ENCODE measurements at places on chromosomes 12 and 14. TPM values are rescaled to one million over a fixed set of nuclear protein-coding genes. Genes with fewer than 3 reads are reported as not detected.

- H3K4me3 ChIP-seq = no peak overlapping the region
- H3K27me3 ChIP-seq = no peaks in the 10 kb centered on the region
- H3K27ac ChIP-seq = no peak overlapping the region
- H3K4me1 ChIP-seq = no peaks in the 10 kb centered on the region
- no peak for DNase-seq
Observed at GRCh38 chr12:71958457-71958856, 19.8 kb downstream of the TPH2 start.

GRCh38 chr12:93914281-93914680 lies 234.1 kb upstream of the PLXNC1 start:
- H3K36me3 ChIP-seq = no peaks in the 10 kb centered on the region
- peaks cover 6% of the 10 kb centered on the region for H3K4me1 ChIP-seq
- no peak for DNase-seq
- no peak overlapping the region for H3K27ac ChIP-seq
- H3K27me3 ChIP-seq = no peaks in the 10 kb centered on the region
- H3K4me3 ChIP-seq = no peak overlapping the region

- H3K4me3 ChIP-seq = peak overlapping the region; percentile 37
- no peaks in the 10 kb centered on the region for H3K36me3 ChIP-seq
- H3K4me1 ChIP-seq = peaks cover 60% of the 10 kb centered on the region
Observed at GRCh38 chr14:68628605-68629310, 164.1 kb downstream of the ZFP36L1 start.

- DNase-seq = no peak
- no peak overlapping the region for H3K4me3 ChIP-seq
- no peak overlapping the region for H3K27ac ChIP-seq
- H3K27me3 ChIP-seq = no peaks in the 10 kb centered on the region
- H3K4me1 ChIP-seq = peaks cover under 1% of the 10 kb centered on the region
- H3K36me3 ChIP-seq = no peaks in the 10 kb centered on the region
Observed at GRCh38 chr12:26696613-26697092, 136.3 kb downstream of the ITPR2 start.

- no peaks in the 10 kb centered on the region for H3K27me3 ChIP-seq
- no peaks in the 10 kb centered on the region for H3K36me3 ChIP-seq
- H3K27ac ChIP-seq = no peak overlapping the region
Observed at GRCh38 chr12:58011676-58012075, 70.3 kb downstream of the ATP23 start.

- peaks cover 2% of the 10 kb centered on the region for H3K27me3 ChIP-seq
- peaks cover 40% of the 10 kb centered on the region for H3K4me1 ChIP-seq
- H3K4me3 ChIP-seq = no peak overlapping the region
- H3K27ac ChIP-seq = no peak overlapping the region
- no peak for DNase-seq
Observed at GRCh38 chr14:74568911-74569310, 43.1 kb downstream of the LTBP2 start.

GRCh38 chr12:56716458-56716857 lies 8.6 kb downstream of the NACA start:
- no peak overlapping the region for H3K4me3 ChIP-seq
- H3K4me1 ChIP-seq = peaks cover 22% of the 10 kb centered on the region
- H3K36me3 ChIP-seq = peaks cover 75% of the 10 kb centered on the region
- no peak overlapping the region for H3K27ac ChIP-seq
- H3K27me3 ChIP-seq = no peaks in the 10 kb centered on the region

- no peaks in the 10 kb centered on the region for H3K27me3 ChIP-seq
- H3K4me1 ChIP-seq = no peaks in the 10 kb centered on the region
- H3K4me3 ChIP-seq = no peak overlapping the region
- H3K27ac ChIP-seq = no peak overlapping the region
- H3K36me3 ChIP-seq = no peaks in the 10 kb centered on the region
Observed at GRCh38 chr12:120933786-120934185, 29.6 kb upstream of the SPPL3 start.

GRCh38 chr12:132520421-132521199 lies 30.7 kb downstream of the FBRSL1 start:
- H3K27me3 ChIP-seq = no peaks in the 10 kb centered on the region
- no peak for DNase-seq
- H3K4me1 ChIP-seq = peaks cover 36% of the 10 kb centered on the region
- no peak overlapping the region for H3K4me3 ChIP-seq
- peaks cover 73% of the 10 kb centered on the region for H3K36me3 ChIP-seq

GRCh38 chr12:41932470-41932991 lies 212.1 kb downstream of the GXYLT1 start:
- peaks cover 11% of the 10 kb centered on the region for H3K4me1 ChIP-seq
- DNase-seq = peak; percentile 88
- no peaks in the 10 kb centered on the region for H3K27me3 ChIP-seq
- peak overlapping the region; percentile 55 for H3K4me3 ChIP-seq

- H3K27me3 ChIP-seq = no peaks in the 10 kb centered on the region
- H3K27ac ChIP-seq = no peak overlapping the region
- no peaks in the 10 kb centered on the region for H3K36me3 ChIP-seq
- no peak overlapping the region for H3K4me3 ChIP-seq
- DNase-seq = no peak
- H3K4me1 ChIP-seq = no peaks in the 10 kb centered on the region
Observed at GRCh38 chr14:84247693-84248092, 1282.3 kb upstream of the FLRT2 start.

The RPS6KL1 gene
- total RNA-seq = 22.0 TPM

The FGF6 gene
- total RNA-seq = not detected

The PIGH gene
- 37.4 TPM for total RNA-seq

The FAM186B gene
- total RNA-seq = 0.55 TPM

The YAF2 gene
- 29.0 TPM for total RNA-seq

The XPOT gene
- total RNA-seq = 60.1 TPM

The ABCD2 gene
- total RNA-seq = 21.2 TPM

Measured in spinal cord (tissue), 10 donors.